CD4-positive, alpha-beta T cell treated with Interleukin-4 for 4 hours (primary cell): ENCODE measurements at places on chromosomes 5 and 9.

DNA sequence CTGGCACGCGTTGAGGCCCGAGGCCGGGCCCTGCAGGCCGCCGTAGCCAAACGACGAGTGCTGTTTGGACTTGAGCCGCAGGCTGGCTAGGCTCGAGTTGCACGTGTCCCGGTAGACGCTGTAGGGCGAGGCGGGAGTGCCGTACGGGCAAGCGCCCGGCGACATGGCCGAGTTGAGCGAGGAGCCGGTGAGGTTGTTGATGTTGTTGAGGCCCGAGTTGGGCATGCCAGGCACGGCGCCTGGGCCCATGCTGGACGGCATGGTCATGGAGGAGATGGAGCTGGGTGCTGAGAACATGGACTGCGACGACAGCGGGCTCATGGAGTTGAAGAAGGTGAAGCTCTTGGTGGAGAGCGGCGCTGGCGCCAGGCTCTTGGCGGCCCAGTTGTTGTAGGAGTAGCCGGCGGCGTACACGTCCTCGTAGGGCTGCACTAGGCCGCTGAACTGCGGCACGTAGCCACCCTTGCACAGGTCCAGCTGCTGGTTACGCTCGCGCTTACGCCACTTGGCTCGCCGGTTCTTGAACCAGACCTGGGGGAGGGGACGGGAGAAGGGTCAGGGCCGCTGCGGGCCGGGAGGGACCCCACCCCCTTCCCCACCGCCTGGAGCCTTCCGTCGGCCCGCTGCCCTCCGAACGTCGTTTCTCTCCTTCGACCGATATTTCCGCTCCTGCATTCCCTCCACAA lies 5.1 kb downstream of the PITX1 start:
- DNase-seq = no peak

GRCh38 chr9:107008011-107008410 lies 145.0 kb downstream of the ZNF462 start:
- DNase-seq = no peak

GRCh38 chr9:123678038-123678877 lies 251.7 kb downstream of the DENND1A start:
- DNase-seq = no peak

GRCh38 chr5:129104915-129105455 lies 10.4 kb downstream of the ISOC1 start:
- DNase-seq = no peak

- DNase-seq = no peak
These were observed 11.6 kb downstream of the UBLCP1 start for GRCh38 chr5:159274676-159275075.

DNA sequence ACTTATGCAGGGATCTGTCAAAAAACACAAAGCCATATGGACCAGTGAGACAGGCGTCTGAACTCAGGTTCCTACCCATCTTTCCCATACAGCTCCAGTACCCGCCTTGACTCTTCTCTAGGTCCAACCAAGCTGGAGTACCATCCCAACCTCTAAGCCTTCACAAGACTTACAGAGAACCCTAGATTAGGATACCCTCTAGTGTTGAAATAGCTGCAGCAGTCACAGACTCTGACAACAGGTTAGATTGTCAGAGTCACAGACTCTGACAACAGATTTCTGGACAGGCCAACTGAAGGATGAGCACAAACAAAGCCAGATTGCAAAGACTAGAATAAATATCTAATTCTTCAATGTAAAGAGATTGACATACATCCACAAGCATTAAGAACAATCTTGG lies 266.1 kb downstream of the GRIA1 start:
- no peak for DNase-seq

DNA sequence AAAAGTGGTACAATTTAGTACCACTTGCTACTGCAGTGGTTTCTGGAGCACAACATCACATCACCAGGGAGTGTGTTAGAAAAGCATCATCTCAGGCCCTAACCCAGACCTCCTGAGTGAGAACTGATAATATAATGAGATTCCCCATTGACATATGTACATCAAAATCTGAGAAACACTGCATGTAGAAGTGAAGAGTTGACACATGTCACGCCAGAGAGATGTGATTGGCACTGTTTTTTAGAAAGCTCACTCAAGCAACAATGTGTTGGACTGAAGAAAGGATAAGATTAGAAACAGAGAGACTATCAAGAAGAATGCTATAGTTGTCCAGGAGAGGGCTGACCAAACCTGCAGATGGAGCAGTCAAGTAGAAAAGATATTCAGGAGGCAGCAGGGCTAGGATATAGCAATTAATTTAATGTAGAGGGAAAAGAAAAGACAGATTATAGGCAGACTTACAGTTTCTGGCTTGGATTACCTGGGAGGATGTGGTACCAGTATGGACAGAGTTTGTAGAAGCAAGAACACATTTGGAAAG lies 324.4 kb upstream of the ADAMTSL1 start:
- DNase-seq = no peak

GRCh38 chr9:17829812-17830385 lies 251.0 kb downstream of the SH3GL2 start:
- DNase-seq = no peak

GRCh38 chr5:139711067-139711905 lies 63.1 kb downstream of the CXXC5 start:
- DNase-seq = peak; percentile 63

GRCh38 chr5:61347080-61347479 lies 15.0 kb downstream of the ZSWIM6 start:
- DNase-seq = no peak

DNA sequence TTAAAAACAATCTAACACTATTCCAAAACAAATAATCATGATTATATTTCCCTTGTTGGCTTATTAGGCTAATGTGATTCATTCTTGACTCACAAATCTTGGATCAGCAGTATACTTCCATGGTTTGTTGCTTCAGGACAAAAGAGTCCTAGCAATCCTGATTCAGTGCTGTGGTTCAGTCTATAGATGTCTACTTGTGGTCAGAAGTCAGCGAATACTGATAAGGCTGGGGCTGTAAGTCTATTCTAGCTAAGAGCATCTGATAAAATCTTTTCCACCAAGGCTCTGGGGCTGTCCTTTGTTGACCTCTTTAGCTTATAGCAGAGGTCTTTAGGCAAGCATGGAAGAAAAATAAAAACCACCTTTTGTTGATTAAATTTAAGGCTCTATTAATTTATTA lies 4.4 kb upstream of the SMIM3 start:
- DNase-seq = no peak

GRCh38 chr9:110939047-110939446 lies 99.2 kb downstream of the LPAR1 start:
- DNase-seq = no peak

DNA sequence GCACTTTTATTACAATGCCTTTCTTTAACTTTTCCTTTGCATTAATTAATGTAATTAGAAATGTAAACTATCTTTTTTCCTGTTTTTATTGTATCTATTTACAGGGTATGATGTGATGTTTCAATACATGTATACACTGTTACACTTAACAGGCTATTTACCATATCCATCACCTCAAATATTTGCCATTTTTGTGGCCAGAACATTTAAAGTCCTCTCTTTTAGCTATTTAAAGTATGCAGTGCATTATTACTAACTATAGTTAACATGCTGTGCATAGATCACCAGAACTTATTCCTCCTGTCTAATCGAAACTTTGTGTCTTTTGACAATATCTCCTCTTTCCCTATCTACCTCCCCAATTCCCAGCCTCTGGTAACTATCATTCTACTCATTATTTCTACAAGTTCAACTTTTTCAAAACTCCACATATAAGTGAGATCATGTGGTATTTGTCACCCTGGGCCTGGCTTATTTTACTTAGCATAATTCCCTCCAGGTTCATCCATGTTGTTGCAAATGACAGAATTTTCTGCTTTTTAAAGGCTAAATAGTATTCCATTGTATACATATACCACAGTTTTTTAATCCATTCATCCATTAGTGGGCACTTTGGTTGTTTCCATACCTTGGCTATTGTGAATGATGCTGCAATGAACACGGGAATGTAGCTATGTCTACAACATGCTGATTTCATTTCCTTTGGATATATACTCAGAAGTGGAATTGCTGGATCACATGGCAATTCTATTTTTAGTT lies 32.8 kb downstream of the OR2K2 start:
- no peak for DNase-seq
